ENCODE measurements at places on chromosomes 11 and 22.

- DNase-seq = no peak
Observed at GRCh38 chr11:6443269-6444003, 2.6 kb upstream of the HPX start.

GRCh38 chr11:102004220-102004619, 43.0 kb upstream of the CFAP300 start:
- DNase-seq = no peak

- DNase-seq = no peak
Observed at GRCh38 chr22:49900441-49901230, 17.6 kb downstream of the ALG12 start.

DNA sequence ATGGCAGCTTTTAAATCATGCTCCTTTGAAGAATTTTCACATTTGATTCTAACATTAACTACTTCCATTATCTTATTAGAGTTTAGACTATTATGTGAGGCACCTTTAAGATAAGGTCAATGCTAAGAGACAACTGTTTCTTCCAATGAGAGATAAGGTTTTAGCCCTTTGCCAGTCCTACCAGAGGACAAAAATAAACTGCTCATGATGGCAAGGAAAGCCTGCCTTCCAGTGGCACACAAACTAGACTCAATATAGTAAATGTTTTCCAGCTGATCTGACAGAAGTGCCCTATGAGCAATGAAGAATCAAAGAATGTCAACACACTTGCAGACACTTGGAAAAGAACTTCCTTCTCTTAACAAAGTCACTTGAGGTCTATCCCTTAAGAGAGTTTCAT, 1152.4 kb upstream of the CCDC90B start:
- DNase-seq = no peak

DNA sequence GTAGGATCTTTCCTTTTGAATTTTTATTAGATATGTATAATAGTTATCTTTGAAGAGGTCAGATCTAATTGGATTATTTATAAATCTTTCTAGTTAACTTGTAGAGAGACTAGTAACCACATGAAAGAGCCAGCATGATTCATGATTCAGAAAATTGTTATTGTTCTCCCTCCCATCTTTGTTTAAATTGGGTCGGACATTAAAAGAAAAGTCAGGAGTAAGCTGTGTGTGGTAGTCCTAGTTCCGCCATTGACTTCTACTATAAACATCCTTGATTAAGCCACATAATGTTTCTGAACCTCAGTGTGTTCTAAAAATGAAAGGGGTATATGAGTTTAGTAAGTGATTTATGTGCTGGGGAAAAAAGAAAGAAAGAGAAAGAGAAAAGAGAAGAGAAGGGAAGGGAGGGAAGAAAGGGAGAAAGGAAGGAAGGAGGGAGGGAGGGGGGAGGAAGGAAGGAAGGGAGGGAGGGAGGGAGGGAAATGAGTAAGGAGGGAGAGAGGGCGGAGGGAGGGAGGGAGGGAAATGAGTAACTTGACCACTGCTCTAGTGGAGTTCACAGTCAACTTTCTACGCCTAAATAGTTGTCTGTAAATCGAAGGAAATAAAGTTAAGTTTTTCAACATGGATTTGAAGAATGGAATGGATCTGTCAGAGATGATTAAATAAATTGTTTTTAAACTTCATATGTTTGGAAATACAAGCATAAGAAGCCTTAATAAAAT, 32.9 kb downstream of the SIK2 start:
- no peak for DNase-seq

DNA sequence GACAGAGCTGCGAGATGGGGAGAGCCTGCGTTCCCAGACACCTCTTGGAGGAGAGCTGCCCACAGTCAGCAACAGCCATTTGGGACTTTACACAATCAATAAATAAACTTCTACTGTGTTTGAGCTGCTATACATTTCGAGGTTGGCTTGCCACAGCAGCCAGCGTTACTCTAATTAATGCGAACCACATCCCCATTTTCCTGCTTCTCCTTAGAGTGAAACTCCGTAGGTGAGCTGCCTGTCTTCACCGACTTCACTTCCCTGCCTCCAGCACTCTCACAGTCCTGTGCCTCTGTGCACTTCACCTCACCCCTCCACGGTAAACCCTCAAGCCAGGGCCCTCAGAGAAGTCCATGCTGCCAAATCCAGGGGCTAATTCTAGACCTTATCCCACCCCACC, 5.9 kb upstream of the SLC22A12 start:
- no peak for DNase-seq

DNA sequence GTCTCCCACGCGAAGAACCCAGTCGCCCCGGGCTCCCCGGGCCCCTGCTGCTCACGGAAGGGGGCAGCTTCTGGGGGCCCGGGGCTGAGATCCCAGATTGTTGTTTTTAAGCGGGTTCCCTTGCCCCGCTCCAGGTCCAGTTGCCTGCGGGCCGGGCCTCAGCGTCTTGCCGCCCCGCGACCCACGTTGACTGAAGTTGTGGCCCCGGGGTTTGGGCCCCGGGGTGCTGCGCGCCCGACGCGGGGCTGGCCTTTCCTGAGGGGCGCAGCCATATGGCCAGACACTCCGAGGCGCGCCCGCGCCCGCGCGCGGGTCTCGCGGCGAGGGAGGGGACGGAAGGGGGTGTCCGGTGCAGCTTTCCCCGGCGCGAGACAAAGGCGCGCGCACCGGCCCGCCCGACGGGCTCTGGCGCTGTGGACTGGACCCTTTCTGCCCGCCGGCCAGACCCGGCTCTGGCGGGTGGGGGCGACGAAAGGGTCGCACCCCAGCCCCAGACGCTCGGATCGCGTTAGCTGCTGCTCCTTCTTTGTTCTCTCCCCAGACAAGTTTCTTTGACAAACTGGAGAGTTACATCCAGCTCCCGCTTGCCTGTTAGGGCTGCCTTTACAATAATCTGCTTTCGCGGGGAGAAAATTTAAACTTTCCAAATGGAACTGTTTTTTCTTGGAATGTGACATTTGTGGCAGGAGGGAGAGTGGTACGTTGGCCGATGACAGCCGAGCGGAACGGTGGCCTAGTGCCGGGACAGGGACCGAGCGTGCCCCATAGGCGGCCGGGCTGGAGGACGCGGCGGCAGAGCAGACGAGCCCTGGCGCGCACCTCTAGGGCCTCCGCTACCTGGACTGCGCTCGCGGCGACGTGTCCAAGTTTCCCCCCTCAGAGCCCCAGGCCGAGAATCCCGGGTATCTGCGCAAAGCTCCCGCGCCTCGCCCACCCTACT, 716 bp downstream of the AMOTL1 start:
- no peak for DNase-seq

- DNase-seq = no peak
Observed at GRCh38 chr11:22520521-22520920, 105.1 kb downstream of the FANCF start.

- no peak for DNase-seq
Observed at GRCh38 chr22:20219667-20220628, 48.2 kb downstream of the RTN4R start.

DNA sequence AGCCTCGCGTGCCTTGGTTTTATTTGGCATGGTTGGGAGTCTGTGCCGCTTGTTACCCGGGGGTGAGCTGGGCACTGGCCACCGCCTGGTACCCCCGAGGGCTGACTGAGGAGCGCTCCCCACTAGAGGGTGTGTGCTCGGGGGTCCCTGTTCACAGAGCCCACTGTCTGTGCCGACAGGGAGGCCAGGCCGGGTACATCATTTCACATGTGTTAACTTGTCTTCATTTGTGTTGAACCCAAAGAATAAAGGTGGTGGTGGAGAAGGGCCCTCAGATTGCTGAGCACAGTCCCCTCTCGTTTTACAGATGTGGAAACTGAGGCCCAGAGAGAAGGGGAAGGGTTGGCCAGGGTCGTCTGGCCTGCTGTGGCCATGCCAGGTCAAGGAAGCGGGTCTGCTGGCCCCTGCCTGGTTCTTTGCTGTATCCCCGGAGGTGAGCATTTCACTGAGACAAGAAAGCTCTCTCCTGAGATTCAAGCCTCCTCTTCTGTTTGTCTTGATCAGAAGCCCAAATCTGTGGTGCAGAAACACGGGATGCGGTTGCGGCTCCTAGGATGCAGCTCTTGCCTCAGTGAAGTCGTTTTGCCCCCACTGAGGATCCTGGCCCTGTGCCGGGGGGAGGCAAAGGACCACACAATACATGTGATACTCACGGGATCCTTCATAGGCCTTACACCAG, 60.8 kb downstream of the FBLN1 start:
- DNase-seq = no peak

DNA sequence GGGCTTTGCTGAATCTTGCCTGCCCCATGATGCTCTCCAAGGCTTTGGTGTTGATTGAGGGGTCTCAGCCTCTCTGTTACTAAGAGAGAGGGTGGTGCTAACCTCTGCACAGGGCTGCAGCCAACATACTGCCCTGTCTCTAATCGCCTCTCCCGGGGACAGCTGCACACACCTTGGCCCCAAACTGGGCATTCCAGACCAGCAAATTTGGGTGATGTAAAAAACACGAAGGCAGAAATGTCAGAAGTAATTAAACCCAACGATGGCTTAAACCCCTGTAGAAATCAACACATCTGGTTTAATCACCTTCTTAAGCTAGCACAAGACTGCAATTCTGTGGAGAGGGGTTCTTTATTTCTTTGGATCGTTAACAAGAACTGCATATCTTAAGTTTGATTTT, 116.5 kb downstream of the FEZ1 start:
- no peak for DNase-seq

GRCh38 chr22:39416319-39416718, 16.7 kb downstream of the TAB1 start:
- no peak for DNase-seq

DNA sequence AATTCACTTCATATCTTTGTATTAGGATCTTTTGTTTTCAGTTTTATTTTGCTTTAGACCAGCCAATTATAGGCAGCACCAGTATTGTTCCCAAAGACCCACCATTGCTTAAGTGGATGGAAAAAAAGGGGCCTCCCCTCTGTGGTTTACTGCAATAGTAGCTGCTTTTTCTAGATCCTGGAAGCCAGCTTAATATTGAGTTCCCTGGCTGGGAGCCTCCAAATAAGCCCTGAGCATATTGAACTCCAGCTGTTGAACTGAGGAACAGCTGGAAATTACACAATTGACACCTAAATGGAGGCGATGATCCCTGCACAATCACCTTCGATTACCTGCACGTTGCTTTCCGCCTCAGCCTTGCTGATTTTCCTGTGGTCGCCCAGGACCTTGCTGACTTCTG, 576.0 kb downstream of the SOX6 start:
- no peak for DNase-seq

DNA sequence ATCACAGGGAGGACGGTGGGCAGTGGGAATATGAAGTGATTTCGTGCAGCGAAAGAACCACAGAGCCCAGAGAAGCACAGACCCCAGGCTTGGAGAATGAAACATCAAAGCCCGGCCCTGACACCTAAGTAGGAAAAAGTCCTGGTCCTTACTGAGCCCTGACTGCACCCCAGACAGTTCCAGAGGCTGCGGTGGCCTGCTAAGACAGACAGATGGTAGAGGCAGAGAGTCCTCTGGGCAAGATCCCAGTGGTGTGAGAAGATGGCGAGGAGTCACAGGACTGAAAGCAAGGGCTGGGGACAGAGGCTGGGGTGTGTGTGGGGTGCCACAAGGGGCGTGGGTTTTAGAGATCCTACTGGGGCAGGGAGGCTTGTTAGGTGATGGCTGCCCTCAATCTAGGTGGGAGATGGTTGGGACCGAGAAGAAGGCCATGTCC, 3.7 kb downstream of the CBX6 start:
- no peak for DNase-seq

- DNase-seq = no peak
Observed at GRCh38 chr11:118878163-118878563, 5.5 kb upstream of the CXCR5 start.

DNA sequence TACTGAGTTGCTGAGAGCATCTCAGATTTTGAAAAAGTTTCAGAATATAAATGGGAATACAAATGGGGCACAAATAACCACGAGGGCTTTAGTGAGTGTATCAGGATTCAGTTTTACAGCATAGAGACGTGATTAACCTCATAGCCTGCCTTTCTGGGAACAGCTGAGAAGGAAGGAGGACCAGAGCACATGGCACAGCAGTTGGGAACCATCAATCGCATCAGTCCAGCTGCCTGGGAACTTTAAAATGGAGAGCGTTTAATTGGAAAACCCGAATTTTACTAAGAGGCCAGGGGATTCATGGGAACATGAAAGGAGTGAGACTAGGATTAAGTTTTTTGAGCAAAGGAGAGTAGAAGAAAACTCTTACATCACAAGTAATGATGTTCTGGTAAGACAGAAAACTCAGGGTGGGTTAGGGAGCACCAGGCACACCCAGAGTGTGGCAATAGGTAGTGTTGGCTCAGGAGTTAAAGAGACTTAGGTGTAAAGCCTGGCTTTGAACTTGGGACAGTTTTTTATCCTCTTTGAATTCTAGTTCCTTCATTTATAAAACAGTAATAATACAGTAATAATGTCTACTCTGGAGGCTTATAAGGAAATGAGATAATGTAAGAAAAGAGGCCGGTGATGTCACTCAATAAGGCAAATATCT, 40.2 kb downstream of the FZD4 start:
- DNase-seq = no peak

DNA sequence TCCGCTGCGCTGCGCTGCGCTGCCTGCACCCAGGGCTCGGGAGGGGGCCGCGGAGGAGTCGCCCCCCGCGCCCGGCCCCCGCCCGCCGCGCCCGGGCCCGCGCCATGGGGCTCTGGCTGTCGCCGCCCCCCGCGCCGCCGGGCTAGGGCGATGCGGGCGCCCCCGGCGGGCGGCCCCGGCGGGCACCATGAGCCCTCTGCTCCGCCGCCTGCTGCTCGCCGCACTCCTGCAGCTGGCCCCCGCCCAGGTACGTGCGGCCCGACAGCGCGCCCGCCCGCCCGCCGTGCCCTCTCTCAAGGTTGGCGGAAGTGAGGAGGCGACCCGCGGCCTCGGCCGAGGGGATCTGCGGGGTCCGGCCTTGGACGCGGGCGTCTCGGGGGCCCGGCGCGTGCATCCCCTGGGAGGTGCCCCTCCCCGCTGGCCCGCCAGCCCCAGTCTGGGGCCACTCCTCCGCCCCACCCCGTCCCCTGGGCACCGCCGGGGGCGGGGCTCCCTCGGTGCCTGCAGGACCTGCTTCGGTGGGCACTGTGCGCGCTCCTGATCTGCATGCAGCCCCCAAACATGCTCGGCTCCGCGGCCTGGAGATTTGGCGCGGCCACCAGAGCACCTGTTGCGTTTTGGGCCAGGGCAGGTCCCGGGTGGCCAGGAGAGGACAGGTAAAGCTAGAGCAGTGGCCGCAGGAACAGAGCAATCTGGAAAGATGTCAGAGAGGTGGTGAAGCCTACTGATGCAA, 429 bp downstream of the VEGFB start:
- no peak for DNase-seq

Measured in esophagus squamous epithelium (tissue), 5 donors.